ENCODE measurements at places on chromosomes 6 and 20. TPM values are rescaled to one million over a fixed set of nuclear protein-coding genes. Genes with fewer than 3 reads are reported as not detected.

Gene GPLD1
- total RNA-seq, result 0.75 TPM

- H3K27me3 ChIP-seq, result no peaks in the 10 kb centered on the region
- H3K27ac ChIP-seq, result no peak overlapping the region
- H3K36me3 ChIP-seq, result no peaks in the 10 kb centered on the region
- DNase-seq, result peak; percentile 28
These were observed 36.9 kb upstream of the TRAF3IP2 start for GRCh38 chr6:111642463-111643158.

DNA sequence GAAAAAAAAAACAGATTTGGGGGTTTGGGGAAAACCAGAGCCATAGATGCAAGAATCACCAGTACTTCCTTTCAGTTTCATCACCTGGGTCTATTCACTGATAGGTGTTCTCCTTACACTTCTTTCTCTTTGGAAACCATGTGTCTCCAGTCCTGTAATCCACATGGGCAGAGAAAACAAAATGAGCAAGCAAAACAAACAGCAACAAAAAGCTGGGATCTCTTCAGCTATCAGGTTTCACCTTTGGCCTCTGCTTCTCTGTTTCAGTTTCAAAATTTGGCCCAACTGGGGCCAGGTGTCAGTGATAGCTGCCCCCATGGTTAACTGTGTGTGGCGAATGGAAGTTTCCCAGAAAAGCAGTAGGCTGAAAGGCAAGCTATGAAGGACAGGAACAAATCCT, 220.0 kb upstream of the THBS2 start:
- H3K4me3 ChIP-seq, result no peak overlapping the region
- no peaks in the 10 kb centered on the region for H3K36me3 ChIP-seq
- no peak overlapping the region for H3K27ac ChIP-seq
- H3K4me1 ChIP-seq, result no peaks in the 10 kb centered on the region
- DNase-seq, result no peak
- no peaks in the 10 kb centered on the region for H3K27me3 ChIP-seq

Gene C6orf52
- 2.9 TPM for total RNA-seq

Gene DEFB132
- total RNA-seq, result not detected

Gene C4A
- 3.8 TPM for total RNA-seq

Measured in astrocyte (in vitro differentiated cells and primary cell).